ENCODE measurements at places on chromosomes 13 and 19. TPM values are rescaled to one million over a fixed set of nuclear protein-coding genes. Genes with fewer than 3 reads are reported as not detected.
A peak's percentile ranks its signal among the peaks of the same experiment; 100 is the strongest.

DNA sequence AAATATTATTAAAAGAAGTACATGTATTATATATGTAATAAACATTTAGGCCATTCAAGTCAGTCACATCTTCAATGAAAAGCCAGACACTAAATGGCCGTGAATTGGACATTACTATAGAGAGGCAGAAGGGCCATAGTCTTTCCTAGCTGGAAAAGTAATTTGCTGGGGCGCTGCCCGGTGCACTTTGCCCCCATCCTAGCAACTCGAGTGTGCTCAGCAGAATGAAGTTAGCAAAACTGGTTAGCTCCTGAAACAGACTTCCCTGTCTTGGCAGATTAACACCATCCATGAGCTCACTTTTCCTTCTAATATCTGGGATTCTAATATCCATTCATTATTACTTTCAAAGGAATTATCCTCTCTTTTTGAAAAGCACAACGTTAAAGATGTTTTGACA lies 2.8 kb upstream of the SPRYD7 start:
- no peaks in the 10 kb centered on the region for H3K27me3 ChIP-seq
- H3K27ac ChIP-seq = no peak overlapping the region
- peaks cover 7% of the 10 kb centered on the region for H3K4me1 ChIP-seq
- no peak overlapping the region for H3K4me3 ChIP-seq
- H3K36me3 ChIP-seq = no peaks in the 10 kb centered on the region

DNA sequence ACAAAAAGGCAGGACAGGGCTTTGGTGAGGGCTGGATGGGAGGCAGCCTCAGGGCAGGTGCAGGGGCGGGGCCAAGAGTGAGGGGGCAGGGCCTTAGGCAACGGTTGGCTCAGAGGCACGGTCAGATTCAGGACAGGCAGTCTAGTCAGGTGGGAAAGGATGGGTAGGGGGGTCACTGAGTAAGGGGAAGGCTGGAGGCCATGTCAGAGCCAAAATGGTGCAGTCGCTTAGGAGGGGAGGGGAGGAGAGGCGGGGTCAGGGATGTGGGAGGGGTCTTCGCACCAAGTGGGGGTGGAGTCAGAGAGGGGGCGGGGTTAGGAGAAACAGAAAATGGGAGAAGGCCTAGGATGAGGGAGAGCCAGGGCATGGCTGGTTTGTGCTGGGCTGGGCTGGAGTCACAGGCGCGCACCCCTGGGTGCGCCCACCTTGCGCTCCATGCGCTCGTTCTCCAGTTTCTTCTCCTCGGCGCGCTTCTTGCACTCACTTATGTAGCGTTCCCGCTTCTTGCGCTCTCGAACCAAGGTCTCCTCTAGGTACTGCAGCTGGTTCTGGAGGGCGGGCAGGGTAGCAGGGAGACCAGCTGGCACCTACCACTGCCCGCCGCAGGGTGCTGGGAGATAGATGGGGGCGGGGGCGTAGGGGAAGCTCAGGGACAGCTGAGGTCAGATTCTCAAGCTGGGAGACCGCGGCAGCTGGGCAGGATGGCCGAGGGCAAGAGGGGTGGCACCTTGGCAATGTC lies 6.8 kb upstream of the RGL3 start:
- no peak overlapping the region for H3K27ac ChIP-seq
- peaks cover 11% of the 10 kb centered on the region for H3K27me3 ChIP-seq
- H3K36me3 ChIP-seq = no peaks in the 10 kb centered on the region
- no peaks in the 10 kb centered on the region for H3K4me1 ChIP-seq
- no peak overlapping the region for H3K4me3 ChIP-seq

DNA sequence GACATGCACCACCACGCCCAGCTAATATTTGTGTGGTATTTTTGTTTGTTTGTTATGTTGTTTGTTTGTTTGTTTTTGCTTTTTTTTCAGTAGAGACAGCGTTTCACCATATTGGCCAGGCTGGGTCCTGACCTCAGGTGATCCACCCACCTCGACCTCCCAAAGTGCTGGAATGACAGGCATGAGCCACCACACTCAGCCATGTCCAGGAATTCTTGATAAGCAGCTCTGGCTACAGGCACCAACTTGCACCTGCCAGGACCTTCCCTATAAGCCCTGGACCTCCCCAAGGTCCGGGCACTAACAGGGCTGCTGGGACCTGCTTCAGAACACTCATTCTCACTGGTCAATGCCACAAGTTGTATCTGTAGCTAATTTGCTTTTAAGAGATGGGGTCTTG lies 48.7 kb downstream of the TINCR start:
- peaks cover 15% of the 10 kb centered on the region for H3K27me3 ChIP-seq
- H3K4me3 ChIP-seq = no peak overlapping the region
- no peaks in the 10 kb centered on the region for H3K4me1 ChIP-seq
- no peak overlapping the region for H3K27ac ChIP-seq
- no peak for DNase-seq

DNA sequence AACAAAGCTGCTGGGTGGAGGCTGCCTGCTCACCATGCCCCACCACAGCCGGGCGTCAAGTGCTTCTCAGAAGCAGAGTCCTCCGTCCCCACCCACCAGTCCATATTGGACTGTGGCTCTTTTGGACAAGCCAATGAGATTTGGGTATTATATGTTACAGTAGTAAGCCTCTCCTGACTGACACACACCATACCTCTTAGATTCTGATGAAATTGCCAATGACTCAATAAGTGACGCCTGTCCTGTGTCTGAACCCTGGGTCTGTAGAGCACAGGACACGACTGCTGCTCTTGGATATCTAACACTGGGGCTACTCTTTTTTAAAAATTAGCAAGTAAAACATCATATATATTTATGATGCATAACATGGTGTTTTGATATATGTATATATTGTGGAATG lies 44.8 kb upstream of the UBAC2 start:
- no peak overlapping the region for H3K27ac ChIP-seq
- no peaks in the 10 kb centered on the region for H3K27me3 ChIP-seq
- no peaks in the 10 kb centered on the region for H3K36me3 ChIP-seq
- no peak overlapping the region for H3K4me3 ChIP-seq

GRCh38 chr13:111211789-111212516 lies 96.8 kb downstream of the ARHGEF7 start:
- H3K27ac ChIP-seq = no peak overlapping the region
- peaks cover 27% of the 10 kb centered on the region for H3K4me1 ChIP-seq
- H3K4me3 ChIP-seq = no peak overlapping the region

DNA sequence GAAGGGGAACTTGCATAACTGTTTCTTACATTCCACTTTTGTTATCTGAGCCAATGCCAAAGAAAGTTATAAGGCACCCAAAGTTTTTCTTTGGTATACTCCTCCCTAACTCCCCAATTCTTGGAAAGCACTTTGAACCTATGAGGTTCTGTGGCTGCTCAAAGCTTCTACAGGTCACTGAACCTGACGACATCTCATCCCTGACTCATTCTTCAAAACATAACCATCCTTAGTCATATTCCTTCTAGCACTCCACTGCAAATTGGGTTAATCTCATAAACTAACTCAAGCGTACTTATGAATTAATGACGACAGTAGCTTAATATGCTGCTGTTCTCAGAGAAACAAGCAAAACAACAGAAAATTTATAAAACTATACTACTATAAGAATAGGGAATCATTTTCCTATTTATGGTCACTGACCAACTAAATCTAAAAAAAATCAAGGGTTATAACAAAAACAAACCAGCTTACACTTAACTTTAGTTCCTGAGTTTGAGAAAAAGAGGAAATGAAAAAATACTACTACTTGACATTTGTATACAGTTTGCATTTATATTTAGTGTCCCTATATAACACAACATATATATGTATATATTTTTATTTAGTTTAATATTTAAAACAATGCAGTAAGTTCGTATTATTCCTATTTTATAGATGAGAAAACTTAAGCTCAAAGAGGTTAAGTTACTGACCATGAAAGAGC lies 69.1 kb downstream of the CAB39L start:
- H3K27ac ChIP-seq = no peak overlapping the region
- DNase-seq = peak; percentile 75
- H3K4me3 ChIP-seq = no peak overlapping the region
- peaks cover 11% of the 10 kb centered on the region for H3K4me1 ChIP-seq
- H3K36me3 ChIP-seq = no peaks in the 10 kb centered on the region

GRCh38 chr19:50640368-50640767 lies 687 bp upstream of the SYT3 start:
- no peak overlapping the region for H3K27ac ChIP-seq
- H3K4me1 ChIP-seq = no peaks in the 10 kb centered on the region
- no peak for DNase-seq
- no peaks in the 10 kb centered on the region for H3K36me3 ChIP-seq
- no peak overlapping the region for H3K4me3 ChIP-seq

GRCh38 chr13:99984461-99985240 lies 3.1 kb downstream of the ZIC2 start:
- peaks cover 9% of the 10 kb centered on the region for H3K36me3 ChIP-seq
- no peak for DNase-seq
- no peaks in the 10 kb centered on the region for H3K27me3 ChIP-seq
- H3K4me1 ChIP-seq = peaks cover 9% of the 10 kb centered on the region
- no peak overlapping the region for H3K27ac ChIP-seq
- H3K4me3 ChIP-seq = peak overlapping the region; percentile 73

- H3K4me1 ChIP-seq = no peaks in the 10 kb centered on the region
- DNase-seq = no peak
- no peak overlapping the region for H3K27ac ChIP-seq
- H3K36me3 ChIP-seq = peaks cover 6% of the 10 kb centered on the region
- H3K4me3 ChIP-seq = no peak overlapping the region
Observed at GRCh38 chr19:40116075-40116474, 25.3 kb upstream of the ZNF780A start.

GRCh38 chr19:42816894-42817293 lies 51.4 kb upstream of the PSG8 start:
- no peak for DNase-seq
- peaks cover 14% of the 10 kb centered on the region for H3K4me1 ChIP-seq
- no peak overlapping the region for H3K27ac ChIP-seq
- no peak overlapping the region for H3K4me3 ChIP-seq

GRCh38 chr13:98315902-98316301 lies 138.8 kb upstream of the RNF113B start:
- H3K4me3 ChIP-seq = no peak overlapping the region
- H3K4me1 ChIP-seq = no peaks in the 10 kb centered on the region
- H3K36me3 ChIP-seq = no peaks in the 10 kb centered on the region
- H3K27me3 ChIP-seq = no peaks in the 10 kb centered on the region
- no peak for DNase-seq
- H3K27ac ChIP-seq = no peak overlapping the region

DNA sequence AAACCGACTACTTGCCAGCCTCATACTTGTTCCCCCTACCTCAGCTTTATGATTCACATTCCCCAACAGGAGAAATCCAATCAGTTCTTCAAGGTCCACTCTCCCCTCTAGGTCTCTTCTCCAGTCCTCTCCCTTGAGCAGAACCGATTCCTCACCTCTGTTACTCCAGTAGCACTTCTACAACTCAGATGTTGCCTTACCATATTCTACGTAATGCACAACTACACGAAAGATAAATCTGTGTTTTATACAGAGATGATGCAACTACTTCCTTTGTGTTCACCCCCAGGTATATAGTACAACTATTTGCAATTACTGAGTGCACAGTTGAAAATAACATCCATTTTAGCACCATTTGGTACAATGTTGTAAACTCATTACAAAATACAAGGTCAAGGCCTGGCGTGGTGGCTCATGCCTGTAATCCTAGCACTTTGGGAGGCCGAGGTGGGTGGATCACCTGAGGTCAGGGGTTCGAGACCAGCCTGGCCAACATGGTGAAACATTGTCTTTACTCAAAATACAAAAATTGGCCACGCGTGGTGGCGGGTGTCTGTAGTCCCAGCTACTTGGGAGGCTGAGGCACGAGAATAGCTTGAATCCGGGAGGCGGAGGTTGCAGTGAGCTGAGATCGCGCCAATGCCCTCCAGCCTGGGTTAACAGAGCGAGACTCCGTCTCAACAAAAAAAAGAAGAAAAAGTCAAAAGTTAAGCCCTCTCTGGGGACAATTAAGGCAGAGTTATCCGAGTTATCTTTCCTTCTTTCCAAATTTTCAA lies 2.8 kb upstream of the WBP4 start:
- H3K4me3 ChIP-seq = peak overlapping the region; percentile 99
- peaks cover 38% of the 10 kb centered on the region for H3K4me1 ChIP-seq
- H3K36me3 ChIP-seq = peaks cover 28% of the 10 kb centered on the region
- no peak for DNase-seq
- no peaks in the 10 kb centered on the region for H3K27me3 ChIP-seq

DNA sequence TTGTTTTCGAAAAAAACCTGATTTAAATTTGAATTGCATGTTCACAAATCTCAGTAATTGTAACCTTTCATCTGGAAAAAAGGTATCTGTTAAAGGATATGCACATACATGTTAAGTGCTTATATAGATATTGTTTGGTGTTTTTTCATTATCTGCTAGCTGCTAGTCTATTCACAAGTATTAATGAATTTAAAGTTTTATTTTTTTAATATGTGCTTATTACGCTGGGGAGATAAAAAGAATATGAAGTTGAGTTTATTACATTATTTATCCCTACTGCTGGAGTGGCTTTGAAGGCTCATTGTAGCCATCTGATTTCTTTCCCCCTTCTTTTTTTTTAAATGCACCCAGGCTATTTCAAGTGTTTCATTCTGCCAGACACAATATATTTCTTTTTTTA lies 3.9 kb upstream of the MAB21L1 start:
- no peak overlapping the region for H3K4me3 ChIP-seq
- H3K36me3 ChIP-seq = no peaks in the 10 kb centered on the region

GRCh38 chr19:18975869-18976268 lies 34.9 kb upstream of the HOMER3 start:
- no peak for DNase-seq
- no peak overlapping the region for H3K27ac ChIP-seq
- H3K36me3 ChIP-seq = no peaks in the 10 kb centered on the region
- H3K27me3 ChIP-seq = no peaks in the 10 kb centered on the region

GRCh38 chr13:29046588-29046987 lies 226.4 kb downstream of the MTUS2 start:
- no peaks in the 10 kb centered on the region for H3K4me1 ChIP-seq
- no peak overlapping the region for H3K4me3 ChIP-seq
- no peak overlapping the region for H3K27ac ChIP-seq
- no peak for DNase-seq
- no peaks in the 10 kb centered on the region for H3K27me3 ChIP-seq

GRCh38 chr13:45682494-45683008 lies 19.6 kb upstream of the CBY2 start:
- DNase-seq = no peak
- no peak overlapping the region for H3K4me3 ChIP-seq
- no peaks in the 10 kb centered on the region for H3K4me1 ChIP-seq
- H3K27me3 ChIP-seq = peaks cover 47% of the 10 kb centered on the region

FIZ1 gene
- total RNA-seq = 16.3 TPM

RFX1 gene
- total RNA-seq = 16.8 TPM

CEACAM1 gene
- total RNA-seq = 0.32 TPM

MEDAG gene
- not detected for total RNA-seq

Data from MCF 10A (cell line).